Renal cortex interstitium (tissue), 15 donors: ENCODE measurements at places on chromosomes 3 and 15.

GRCh38 chr3:179610066-179610465 lies 5.5 kb downstream of the NDUFB5 start:
- DNase-seq, result no peak

- DNase-seq, result no peak
Observed at GRCh38 chr15:43270676-43271306, 4.1 kb upstream of the TGM5 start.

DNA sequence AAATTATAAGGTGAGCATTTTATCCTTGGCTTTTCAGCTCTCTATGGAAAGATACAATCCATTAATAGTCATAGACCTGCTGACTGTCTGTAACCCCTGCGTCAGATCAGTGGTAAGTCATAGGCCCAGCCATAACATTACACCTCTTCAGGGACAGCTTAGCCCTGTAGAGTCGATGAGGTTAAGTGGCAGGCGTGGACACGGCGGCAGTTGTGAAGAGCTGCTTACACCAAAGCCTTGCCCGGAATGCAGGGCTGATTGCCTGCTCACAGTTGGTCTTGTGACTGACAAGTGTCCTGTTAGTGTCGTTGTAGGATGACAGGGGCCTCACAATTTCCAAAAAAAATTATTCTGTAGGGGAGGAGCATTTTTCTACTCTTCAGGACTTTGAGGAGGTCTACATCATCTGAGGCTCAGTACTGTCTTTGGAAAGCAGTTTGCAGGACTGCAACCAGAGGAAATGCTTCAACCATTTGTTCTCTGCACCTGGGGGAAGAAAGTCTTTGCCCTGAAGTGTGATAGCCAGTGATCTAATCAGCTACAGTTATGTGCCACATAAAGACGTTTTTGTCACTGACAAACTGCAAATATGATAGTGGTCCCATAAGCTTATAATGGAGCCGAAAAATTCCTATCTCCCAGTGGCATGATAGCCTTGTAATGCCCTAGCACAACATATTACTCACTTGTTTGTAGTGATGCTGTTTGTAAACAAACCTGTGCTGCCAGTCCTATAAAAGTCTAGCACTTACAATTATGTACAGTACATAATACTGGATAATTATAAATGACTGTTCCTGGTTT lies 14.9 kb upstream of the SELENOT start:
- no peak for DNase-seq

DNA sequence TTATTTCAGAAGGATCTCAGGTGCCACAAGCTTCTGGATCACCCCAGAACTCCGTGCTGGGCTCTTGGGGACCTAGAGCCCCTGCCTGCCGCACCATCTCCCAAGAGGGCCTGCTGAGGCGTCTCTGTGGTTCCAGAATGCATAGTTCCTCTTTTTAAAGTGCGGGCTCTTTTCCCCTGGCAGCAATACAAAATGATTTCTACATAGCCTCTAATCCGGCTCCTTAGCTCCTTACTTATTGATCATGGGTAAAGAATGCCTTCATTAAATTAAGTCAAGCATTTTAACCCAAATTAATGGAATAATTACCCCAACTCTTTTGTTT lies 121.9 kb downstream of the ATP10A start:
- no peak for DNase-seq

DNA sequence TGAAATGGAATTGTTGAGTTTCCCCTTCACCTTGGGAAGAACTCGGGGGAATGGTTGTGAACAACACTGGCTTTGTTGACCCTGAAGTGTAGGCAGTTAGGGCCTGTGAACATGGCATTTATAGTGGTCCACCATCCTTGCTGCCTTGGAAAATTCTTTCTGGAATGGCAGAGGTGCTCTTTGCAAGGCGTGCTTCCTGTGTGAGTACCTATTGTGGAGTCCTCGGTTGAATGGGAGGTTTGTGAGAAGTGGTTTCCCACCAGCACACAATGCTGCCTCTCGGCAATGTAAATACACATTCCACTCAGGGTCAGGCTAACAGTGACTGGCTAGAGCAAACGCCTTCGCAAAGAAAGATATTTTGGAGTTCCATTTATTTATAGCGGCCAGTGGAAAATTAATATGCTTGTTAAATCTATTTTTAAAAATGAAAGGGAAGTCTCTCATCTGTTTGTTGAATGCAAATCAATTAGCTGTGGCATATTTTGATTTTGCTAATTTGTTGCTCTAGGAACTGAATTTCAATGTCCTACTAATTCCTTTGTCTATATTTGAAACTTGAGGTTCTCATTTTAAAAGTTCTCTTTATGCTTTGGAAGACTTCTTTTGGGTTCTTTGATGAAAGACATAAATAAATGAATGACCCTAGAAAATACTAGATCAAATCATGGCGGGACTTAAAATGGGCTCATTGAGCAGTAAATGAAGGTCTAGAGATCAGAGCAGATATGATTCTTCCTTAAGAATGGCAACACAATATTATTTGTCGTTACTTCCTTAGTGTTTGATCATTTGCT lies 59.5 kb downstream of the FNDC3B start:
- no peak for DNase-seq

DNA sequence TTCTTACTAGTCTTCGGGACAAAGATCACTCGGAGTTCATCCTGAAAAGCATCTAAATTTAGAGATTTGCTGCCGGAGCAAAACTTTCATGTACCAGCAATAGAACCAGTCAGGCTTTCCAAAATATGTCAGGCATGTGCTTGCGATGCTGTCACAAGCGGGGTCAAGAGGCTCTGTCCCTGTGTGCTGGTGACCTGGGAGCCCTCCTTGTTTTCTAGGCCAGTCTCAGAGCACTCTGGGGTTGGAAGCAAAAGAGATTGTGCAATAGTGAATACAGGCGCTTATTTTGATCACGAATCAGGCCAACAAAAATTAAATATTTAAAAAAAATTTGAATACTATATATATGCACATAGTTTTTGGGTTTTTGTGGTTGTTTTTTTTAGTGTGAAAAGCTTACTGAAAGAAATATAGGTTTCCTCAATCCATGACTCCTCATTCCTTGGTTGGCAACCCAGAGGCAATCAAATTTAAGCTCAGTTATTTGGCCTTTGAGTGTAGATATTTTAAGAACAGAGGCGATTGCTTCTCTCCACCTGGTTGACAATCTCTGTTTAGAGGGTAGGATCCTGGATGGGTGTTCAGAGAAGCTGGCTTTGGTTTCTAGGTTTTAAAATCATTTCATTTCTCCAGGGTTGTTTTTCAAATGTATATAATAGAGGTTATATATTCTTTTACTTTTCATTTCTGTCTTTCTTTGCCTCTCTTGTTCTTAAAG lies 8.4 kb upstream of the KLHL24 start:
- DNase-seq, result no peak

DNA sequence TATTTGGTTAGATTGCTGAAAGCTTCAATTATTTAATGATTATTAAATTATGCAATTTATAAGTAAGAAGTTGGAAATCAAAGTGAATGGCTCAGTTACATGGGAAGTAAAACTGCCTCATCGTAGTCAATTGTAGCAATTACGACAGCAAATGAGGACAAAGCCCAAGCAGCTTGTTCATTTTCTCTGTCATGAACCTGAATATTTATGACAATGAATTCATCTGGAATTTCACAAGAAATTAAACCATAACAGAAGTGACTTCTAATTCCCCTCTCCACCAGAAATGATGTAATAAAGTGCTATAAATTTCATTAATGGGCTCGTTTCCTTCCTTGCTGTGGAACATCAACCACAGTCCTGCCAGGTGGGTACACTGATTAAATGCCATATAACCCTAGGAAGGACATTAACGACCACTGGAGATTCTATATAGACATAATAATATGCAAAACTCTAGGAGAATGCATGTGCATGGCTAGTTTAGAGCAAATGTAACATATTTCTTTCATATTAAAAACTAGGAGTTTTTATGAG lies 273.8 kb upstream of the DCBLD2 start:
- DNase-seq, result peak; percentile 5
